Activated CD4-positive, alpha-beta T cell treated with anti-CD3 and anti-CD28 coated beads, Interleukin-10, Interleukin-2, amounts not matched to agents 100 ng/mL and 50 ng/mL, durations not matched to agents 16 hours and 8 hours (primary cell): ENCODE measurements at places on chromosomes 1 and 21.

DNA sequence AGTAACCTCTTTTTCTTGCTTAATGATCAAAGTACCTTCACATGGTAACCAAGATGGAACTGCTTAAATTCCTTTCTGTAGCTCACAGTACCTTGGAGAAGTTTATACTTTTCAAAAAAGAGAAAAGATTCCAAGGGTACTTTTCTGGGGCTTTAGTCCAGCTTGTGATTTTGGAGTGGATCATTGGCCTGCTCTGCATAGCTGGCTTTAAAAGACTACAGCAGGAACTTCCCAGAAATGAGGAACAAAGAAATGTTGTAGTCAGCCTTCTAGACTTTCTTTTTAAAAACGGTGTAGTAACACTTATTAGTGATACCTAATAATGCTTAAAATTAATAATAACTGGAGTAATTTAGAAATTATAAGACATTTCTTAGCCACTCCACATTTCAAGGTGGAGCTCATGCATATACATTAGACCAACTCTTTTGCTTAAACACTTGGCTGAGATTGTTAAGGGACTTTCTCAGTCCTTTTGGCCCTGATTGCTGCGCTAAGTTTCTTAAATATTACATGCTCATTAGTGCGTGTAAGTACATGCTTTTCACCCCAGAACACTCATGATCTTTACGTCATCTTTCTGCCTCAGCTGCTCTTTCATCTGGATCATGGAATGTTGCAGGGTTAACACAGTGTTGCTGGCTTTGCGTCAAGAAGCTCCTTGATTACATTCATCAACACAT, 57.3 kb downstream of the SDCCAG8 start:
- no peak for DNase-seq

GRCh38 chr1:85865213-85865612, 157.0 kb upstream of the ZNHIT6 start:
- DNase-seq, result no peak

GRCh38 chr1:145962157-145963102, 1.9 kb downstream of the ANKRD34A start:
- DNase-seq, result peak; percentile 36

DNA sequence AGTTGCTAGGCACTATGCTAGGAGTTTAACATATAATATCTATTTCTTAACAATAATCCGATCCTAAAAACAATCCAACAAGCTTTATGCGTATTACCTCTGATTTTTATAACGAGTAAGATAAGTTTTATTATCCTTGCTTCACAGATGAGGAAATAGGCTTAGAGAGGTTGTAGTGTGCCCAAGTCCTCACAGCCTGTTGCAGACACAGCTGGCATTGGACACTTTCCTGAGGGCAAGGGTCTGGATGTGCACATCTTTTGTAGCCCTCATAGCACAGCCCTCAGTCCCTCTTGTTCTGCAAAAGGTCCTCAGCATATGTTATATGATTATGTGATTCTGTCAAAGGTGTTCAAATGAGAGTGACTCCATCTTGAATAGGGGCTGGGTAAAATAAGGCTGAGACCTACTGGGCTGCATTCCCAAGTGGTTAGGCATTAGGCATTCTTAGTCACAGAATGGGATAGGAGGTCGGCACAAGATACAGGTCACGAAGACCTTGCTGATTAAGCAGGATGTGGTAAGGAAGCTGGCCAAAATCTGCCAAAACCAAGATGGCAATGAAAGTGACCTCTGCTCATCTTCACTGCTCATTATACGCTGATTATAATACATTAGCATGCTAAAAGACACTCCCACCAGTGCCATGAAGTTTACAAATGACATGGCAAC, 75.7 kb upstream of the F3 start:
- DNase-seq, result no peak

- DNase-seq, result no peak
These were observed 76.8 kb upstream of the ERG start for GRCh38 chr21:38574895-38575575.

GRCh38 chr1:26696654-26697430, 1.0 kb downstream of the ARID1A start:
- DNase-seq, result peak; percentile 60

DNA sequence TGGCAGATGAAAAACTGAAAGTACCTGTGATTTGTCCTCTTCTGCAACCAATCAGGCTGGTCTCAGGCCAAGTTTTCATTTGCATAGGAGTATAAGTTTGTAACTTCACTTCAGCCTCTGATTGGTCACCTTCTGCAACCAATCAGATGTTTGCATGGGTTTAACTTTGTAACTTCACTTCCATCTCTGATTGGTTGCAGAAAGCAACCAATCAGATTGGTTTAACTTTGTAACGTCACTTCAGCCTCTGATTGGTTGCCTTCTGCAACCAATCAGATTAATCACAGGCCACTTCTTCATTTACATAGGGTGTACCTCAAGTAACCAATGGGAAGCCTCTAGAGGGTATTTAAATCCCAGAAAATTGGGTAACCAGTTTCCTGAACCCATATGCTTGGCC, 18.9 kb upstream of the TUT4 start:
- DNase-seq, result peak; percentile 2

- DNase-seq, result no peak
These were observed 135.0 kb downstream of the KCNJ6 start for GRCh38 chr21:37780991-37781983.

GRCh38 chr1:243902100-243902499, 52.1 kb upstream of the AKT3 start:
- DNase-seq, result no peak

GRCh38 chr1:50591598-50591997, 168.4 kb upstream of the DMRTA2 start:
- DNase-seq, result no peak

GRCh38 chr1:163924041-163924440, 602.3 kb downstream of the NUF2 start:
- no peak for DNase-seq

GRCh38 chr1:160346958-160347357, 3.8 kb downstream of the NCSTN start:
- DNase-seq, result no peak
